ENCODE measurements at places on chromosomes 11 and 22. TPM values are rescaled to one million over a fixed set of nuclear protein-coding genes. Genes with fewer than 3 reads are reported as not detected.

Gene RBM7
- total RNA-seq = 38.3 TPM

Gene VPREB1
- total RNA-seq = not detected

Gene TMEM126A
- 37.5 TPM for total RNA-seq

Gene PNPLA5
- not detected for total RNA-seq

Gene CRYBA4
- not detected for total RNA-seq

Gene PKDREJ
- not detected for total RNA-seq

Gene OR10G7
- total RNA-seq = not detected

Gene OR5B21
- not detected for total RNA-seq

Gene BRSK2
- total RNA-seq = 0.18 TPM

Gene ADM2
- total RNA-seq = under 0.01 TPM

Gene PLAAT2
- not detected for total RNA-seq

Gene TOMM22
- total RNA-seq = 73.9 TPM

Gene LPXN
- 6.9 TPM for total RNA-seq

Gene SYTL2
- total RNA-seq = 1.5 TPM

Gene GPR152
- not detected for total RNA-seq

Gene CSRP3
- total RNA-seq = not detected

Gene MUS81
- 58.9 TPM for total RNA-seq

Gene PDGFB
- 95.6 TPM for total RNA-seq

Gene FBLN1
- total RNA-seq = 0.09 TPM

Gene PKNOX2
- not detected for total RNA-seq

Gene RIBC2
- total RNA-seq = 0.72 TPM

Gene GLYATL2
- total RNA-seq = not detected

Gene MUC5AC
- not detected for total RNA-seq

Gene PHLDB1
- total RNA-seq = 87.3 TPM

Gene TRIM49
- not detected for total RNA-seq

Gene MIAT
- 0.27 TPM for total RNA-seq

Gene DLG2
- total RNA-seq = 0.54 TPM

Gene CLTCL1
- total RNA-seq = 4.2 TPM

Gene DDX25
- not detected for total RNA-seq

Gene P2RX3
- total RNA-seq = not detected

Gene PMM1
- 6.0 TPM for total RNA-seq

Gene SMTNL1
- not detected for total RNA-seq

Gene CECR2
- total RNA-seq = 0.19 TPM

Gene UPK2
- total RNA-seq = not detected

Gene HTR3B
- total RNA-seq = not detected

Gene MMP27
- not detected for total RNA-seq

Gene NXPE4
- not detected for total RNA-seq

Gene PHF21A
- total RNA-seq = 12.5 TPM

Gene CAPN5
- total RNA-seq = 15.7 TPM

Gene CFAP300
- total RNA-seq = 0.47 TPM

Gene KDM4E
- total RNA-seq = not detected

Gene EXT2
- total RNA-seq = 126 TPM

Gene BBOX1
- total RNA-seq = not detected

Gene DEFB131B
- total RNA-seq = not detected

Gene RAG2
- total RNA-seq = not detected

Gene HOATZ
- not detected for total RNA-seq

Gene C22orf31
- total RNA-seq = not detected

Gene IGSF9B
- total RNA-seq = 0.09 TPM

Gene OR1S2
- total RNA-seq = not detected

Gene CHADL
- 0.28 TPM for total RNA-seq

Gene DAGLA
- total RNA-seq = 1.6 TPM

Gene APOL4
- 4.8 TPM for total RNA-seq

Gene GAL3ST1
- total RNA-seq = under 0.01 TPM

Gene HSPB2
- 0.28 TPM for total RNA-seq

Gene PRAME
- 0.09 TPM for total RNA-seq

Gene PANX1
- total RNA-seq = 27.2 TPM

Gene PIH1D2
- 0.38 TPM for total RNA-seq

Gene HEPN1
- 0.09 TPM for total RNA-seq

Gene WT1
- total RNA-seq = 0.99 TPM

Gene ATP6V1E1
- 99.1 TPM for total RNA-seq
